ENCODE measurements at places on chromosomes 5 and 9. TPM values are rescaled to one million over a fixed set of nuclear protein-coding genes. Genes with fewer than 3 reads are reported as not detected.
A peak's percentile ranks its signal among the peaks of the same experiment; 100 is the strongest.

Gene PTGDS
- total RNA-seq: 2.3 TPM

- DNase-seq: no peak
Measured at GRCh38 chr9:114525513-114525912, 20.2 kb upstream of the WHRN start.

Gene CTNND2
- total RNA-seq: 13.8 TPM

Gene LCN15
- total RNA-seq: 0.61 TPM

Gene SCGB3A1
- total RNA-seq: not detected

Gene TXNDC8
- total RNA-seq: not detected

DNA sequence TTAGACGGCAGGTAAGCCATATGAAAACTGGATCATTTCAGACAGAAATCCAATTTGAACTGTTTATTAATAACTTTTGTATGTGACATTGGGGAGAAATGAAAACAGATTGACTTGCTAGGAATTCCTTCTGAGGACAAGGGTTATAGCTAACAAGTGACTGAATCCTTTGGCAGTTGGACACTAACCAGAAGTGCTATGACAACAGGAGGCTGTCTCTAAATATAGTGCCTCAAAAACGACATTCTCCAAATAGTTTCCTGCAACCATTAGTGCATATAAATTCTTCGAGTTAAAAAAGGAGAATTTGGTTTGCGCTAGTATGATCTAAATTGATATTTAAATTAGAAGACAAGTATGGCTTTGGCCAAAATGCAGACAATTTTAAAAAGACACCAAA lies 338.6 kb downstream of the PTPRD start:
- DNase-seq: no peak

Gene NUTM2F
- total RNA-seq: not detected

DNA sequence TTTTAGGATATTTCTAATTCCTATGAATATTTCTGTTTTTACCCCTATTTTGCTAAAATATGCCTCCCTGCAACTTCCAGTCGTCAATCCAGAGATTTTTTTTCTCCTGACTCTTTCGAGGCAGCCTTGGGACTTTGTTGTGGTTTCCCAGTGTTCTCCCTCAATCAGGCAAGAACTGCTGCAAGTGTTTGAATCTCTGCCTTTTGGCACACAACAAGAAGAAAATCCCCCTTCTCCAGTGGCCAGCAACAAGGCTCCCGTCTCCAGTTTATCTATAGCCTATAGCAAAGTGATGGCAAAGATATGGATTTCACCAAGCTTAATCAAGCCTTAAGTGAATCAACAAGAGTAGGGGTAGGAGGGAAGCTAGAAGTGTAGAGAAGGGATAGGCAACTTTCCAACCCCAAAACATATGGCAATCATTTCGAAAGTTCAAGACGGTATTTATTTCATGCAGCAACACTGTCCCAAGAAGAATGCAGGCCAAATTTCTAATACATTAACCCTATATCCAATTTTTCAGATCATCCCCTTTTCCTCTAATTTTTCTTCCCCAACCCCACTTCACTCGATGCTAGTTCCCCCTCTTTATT lies 37.7 kb upstream of the PAPPA start:
- DNase-seq: no peak

- DNase-seq: no peak
Measured at GRCh38 chr5:180689071-180689694, 39.8 kb upstream of the FLT4 start.

GRCh38 chr9:22189471-22189870 lies 180.4 kb upstream of the CDKN2B start:
- no peak for DNase-seq

Gene VLDLR
- total RNA-seq: 43.6 TPM

DNA sequence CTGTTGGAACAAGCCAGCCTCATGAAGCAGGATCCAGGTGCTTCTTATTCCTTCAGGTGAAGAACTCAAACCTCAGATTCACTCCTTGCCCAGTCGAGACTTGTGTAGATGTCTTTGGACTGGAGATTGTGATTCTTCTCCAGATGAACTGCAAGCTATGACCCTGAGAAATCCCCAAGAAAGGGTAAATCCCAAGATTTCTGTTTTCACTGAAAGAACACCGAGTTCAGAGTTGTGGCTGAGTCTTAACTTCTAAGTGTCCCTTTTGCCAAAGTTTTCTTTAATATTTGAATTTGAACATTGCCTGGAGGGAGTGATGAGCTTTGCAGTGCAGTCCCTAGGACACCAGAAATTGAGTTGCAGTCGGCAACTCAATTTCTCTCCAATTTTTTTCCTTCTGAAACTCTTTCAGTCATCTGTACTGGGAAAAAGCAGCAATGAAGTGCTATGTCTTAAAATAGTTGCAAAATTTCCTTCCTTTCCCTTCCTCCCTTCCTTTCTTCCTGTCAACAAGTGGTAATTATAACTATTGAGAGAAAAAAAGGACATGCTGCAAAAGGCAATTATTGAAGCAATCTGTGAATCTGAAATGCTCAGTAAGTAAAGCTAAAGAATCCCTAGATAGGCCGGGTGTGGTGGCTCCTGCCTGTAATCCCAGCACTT lies 56.1 kb downstream of the ANKRD55 start:
- no peak for DNase-seq

Gene TNFSF15
- 0.17 TPM for total RNA-seq

GRCh38 chr5:143347046-143347445 lies 56.4 kb downstream of the NR3C1 start:
- DNase-seq: no peak

Gene GCNT4
- total RNA-seq: 14.4 TPM

DNA sequence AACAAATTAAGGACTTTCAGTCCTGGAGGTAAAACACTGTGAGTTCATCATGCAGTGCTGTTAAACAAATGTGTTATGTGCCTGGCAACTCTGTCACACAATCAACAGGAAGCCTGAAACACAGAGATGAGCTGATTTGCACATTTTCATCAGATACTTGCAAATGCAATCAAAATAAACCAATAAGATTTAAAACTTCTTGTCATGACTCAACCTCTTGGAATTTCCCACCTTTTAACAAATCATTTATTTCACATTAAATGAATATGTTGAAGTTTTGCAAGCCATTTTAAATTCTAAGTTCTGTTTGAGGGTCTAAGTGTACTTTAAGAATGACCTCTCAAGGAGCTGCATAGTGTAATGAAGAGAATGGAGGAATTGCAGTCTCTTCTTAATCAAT lies 64.4 kb downstream of the ANXA1 start:
- no peak for DNase-seq

DNA sequence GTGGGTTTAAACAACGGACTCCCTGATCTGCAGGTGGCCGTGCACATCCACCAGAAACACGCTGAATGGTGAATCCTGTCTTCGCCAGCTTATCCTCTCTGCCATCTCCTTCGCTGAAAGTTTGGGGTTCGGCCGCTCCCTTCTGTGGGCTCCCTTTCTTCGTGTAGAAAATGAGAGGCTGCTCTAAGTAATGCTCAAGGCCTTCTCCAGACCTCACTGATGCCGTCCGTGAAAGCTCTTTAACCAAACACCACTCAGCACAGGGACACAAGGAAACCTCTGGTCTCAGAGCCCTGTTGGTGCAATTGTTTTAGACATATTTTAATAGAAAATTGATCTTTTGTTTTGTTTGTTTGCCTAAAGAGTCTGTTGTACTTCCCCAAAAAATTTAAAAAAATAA lies 596.5 kb downstream of the IRX1 start:
- no peak for DNase-seq

Gene GNA14
- total RNA-seq: 3.2 TPM

Gene C5
- 0.15 TPM for total RNA-seq

Gene NR6A1
- 237 TPM for total RNA-seq

GRCh38 chr5:149455889-149456409 lies 76.9 kb upstream of the IL17B start:
- DNase-seq: no peak

GRCh38 chr5:7269591-7270274 lies 126.2 kb upstream of the ADCY2 start:
- no peak for DNase-seq

Gene CARD9
- 1.1 TPM for total RNA-seq

GRCh38 chr9:127126971-127127370 lies 4.5 kb upstream of the ANGPTL2 start:
- DNase-seq: no peak

GRCh38 chr5:113344973-113345940 lies 89.5 kb downstream of the TSSK1B start:
- DNase-seq: no peak

GRCh38 chr9:3285365-3286161 lies 240.2 kb downstream of the RFX3 start:
- no peak for DNase-seq

DNA sequence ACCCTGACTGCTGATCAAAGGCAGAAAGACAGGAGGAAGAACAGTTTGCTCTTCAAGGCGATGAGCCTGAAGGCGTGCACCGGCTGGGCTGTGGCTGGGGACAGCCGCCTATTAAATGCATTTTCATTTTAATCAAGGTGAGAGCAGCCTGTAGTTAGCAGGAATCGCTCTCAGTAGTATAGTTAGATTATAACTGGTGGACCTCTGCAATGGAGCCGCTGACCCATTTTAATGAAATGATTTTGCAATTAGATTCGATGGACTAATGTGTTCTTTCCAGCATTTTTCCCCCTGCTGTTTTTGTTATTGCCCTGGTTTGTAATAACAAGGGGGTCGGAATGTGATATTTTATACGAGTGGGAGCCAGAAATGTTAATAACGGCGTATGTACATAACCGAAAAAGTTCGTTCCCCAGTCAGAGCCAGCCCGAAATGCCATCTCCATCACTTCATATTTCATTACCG lies 185.9 kb upstream of the PANK3 start:
- no peak for DNase-seq

Gene PCDHGA3
- 0.39 TPM for total RNA-seq

Gene PCDHB10
- 1.9 TPM for total RNA-seq

DNA sequence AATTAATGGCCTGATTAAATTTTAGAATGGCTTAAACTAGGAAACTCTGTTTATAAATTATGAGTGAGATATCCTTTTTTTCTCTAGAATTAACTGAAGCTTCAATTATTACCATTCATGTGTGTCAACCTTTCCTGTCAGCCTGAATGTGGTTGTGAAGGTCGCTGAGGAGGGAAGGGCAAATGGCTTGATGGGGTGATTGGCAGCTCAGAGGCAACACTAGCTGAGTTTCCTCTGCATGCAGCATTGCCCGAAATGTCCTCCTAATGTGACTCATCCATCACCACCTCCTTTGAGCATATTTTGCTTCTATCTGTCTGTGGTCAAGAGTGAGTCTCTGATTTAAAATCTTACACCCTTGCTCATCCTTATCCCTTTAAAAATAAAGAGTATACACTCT lies 281.9 kb downstream of the TENT4A start:
- DNase-seq: no peak

- DNase-seq: no peak
Measured at GRCh38 chr5:36444582-36445418, 143.1 kb upstream of the RANBP3L start.

DNA sequence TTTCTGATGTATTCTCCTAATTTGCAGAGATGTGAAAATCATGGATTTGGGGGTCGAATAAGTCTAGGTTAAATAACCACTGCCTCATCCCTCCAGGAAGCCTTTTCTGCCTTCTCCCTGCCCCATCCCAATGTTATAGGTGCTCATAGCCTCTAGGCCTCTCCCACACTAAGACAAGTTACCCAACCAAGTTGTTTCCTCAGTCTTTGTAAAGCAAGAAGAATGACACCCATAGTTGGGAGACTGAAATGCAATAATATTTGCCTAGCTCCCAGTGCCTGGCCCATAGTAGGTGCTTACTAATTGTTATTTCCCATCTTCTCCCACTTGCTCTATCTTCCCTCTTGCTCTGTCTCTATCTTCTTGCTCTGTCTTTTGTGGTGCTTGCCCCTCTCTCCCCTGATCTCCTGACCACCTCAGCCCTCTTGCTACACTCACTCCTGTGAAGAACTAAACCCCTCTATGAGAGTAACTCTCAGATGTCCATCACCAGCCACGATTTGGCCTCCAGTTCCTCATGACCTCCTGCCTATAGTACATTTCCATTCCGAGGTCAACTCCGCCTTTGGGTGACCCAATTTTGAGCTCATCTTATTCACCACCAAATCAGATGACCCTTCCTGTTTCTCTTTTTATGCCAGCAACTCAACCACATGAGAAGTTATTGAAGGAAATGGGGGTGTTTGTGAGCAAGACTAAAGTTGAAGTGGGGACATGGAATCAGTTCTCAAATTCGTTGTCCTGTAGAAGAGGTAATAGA lies 7.0 kb downstream of the AFAP1L1 start:
- DNase-seq: no peak

Gene HNRNPK
- total RNA-seq: 851 TPM

DNA sequence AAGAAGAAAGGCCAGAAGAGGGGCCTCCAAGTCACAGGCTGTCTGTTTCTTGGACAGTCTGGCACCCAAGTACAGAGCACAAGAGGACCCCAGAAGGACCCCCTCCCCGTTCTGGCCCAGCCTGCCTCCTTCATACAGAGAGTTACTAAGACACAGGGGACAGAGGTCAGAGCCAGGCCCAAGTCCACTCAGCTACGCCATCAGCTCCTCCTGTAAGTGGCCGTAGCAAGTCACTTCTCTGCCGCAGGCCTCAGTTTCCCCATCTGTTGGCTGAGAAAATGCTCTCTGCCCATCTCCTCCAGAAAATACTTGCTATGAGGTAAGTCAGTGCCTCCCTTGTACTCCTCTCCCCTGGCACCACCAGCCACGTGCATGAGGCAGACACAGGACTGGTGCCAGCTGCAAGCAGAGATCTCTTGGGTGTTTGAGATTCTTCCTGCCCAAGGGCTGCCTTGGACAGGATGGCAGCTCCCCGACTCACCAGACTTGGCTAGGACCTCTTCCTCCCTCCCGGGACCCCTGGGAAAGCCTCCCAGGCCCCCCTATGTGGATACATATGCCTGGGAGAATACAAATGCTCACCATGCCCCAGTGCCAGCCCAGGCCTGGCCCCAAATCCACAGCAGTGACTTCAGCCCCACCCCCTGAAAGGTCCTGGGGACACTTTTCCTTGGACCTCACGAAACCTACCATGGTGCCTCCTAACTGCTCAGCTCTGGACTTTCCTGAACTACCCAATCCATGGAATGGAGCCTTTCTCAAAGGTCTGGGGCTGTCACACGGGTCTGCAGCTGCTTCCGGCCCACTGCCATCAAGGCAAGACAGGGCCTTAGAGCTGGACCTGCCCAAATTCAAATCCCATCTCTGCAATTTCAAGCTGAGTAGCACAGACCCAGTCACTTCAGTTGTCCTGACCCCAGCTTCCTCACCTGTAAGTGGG lies 5.1 kb downstream of the EEIG1 start:
- no peak for DNase-seq

Gene SOX30
- total RNA-seq: not detected

Gene TMEM171
- total RNA-seq: 1.0 TPM

Gene WNT8A
- total RNA-seq: 0.27 TPM

GRCh38 chr5:126535856-126536545 lies 59.0 kb downstream of the ALDH7A1 start:
- DNase-seq: peak; percentile 20

DNA sequence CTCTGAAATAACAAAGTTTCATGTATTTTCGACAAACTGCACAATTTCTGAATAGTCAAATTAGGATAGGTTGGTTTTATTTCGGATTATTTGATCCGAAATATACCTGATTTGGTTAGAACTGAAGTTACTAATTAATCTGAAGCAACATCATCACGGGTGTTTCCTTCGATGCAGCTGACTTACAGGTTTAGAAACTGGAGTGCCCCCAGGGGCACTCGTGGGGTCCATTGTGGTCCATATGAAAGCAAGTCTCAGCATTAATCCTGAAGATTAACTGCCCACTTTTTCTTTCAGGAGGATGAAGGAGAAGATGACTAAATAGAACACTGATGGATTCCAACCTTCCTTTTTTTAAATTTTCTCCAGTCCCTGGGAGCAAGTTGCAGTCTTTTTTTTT lies 5.3 kb downstream of the SET start:
- DNase-seq: no peak

Gene DRD1
- 0.19 TPM for total RNA-seq

Gene IGIP
- 0.33 TPM for total RNA-seq

Data from H1 (cell line).